ENCODE measurements at places on chromosomes 4 and X.
A peak's percentile ranks its signal among the peaks of the same experiment; 100 is the strongest.

- no peak for DNase-seq
Measured at GRCh38 chr4:84220990-84221389, 278.1 kb downstream of the NKX6-1 start.

- DNase-seq, result no peak
Measured at GRCh38 chr4:76767983-76768382, 130.0 kb downstream of the SOWAHB start.

- DNase-seq, result peak; percentile 28
Measured at GRCh38 chr4:162229670-162230069, 65.9 kb upstream of the FSTL5 start.

DNA sequence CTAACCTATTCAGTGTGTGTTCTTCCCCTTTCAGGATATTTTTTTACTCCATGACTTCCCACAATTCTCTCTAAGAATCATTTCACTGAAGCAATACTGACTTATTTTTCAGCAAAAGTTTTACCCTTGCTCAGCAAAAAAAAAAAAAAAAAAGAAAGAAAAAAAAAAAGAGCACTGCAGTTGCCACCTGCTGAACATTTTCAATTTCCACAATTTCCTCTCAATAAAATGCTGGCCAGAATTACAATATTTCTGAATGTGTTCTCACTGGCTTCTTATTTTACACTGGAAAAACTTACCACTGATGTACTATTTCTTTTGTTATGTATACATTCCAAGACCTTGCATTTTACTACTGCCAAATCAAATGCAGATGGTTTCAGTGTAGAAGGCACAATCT lies 210.4 kb downstream of the PAPSS1 start:
- DNase-seq, result no peak

DNA sequence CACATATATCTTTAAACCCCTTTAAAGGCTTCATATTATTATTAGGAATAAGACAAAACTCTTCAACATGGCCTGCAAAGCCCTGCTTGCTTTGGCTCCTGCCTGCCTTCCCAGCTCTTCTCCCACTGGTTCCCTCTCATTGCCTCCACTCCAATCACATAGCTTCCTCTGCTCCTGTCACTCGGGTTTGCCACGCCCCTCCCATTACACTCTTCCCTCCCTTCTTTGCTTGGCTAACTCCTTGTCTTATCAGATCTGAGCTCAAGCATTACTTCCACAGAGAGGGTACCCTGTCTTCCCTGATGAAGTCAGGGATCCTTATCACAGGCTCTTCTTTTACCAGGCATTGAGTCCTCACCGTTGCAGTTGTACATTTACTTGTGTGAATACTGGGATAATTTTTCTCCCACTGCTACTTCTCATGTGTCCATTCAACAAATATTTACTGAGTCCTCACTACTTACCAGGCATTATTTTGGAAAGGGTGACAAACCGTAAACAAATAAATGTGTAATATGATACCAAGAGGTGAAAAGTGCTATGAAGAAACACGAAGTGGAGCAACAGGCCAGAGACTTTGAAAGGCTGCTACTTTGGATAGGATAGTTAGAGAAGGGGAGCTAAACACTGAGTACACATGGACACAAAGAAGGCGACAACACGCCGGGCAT lies 3.2 kb upstream of the VGLL1 start:
- DNase-seq, result no peak

GRCh38 chr4:147596981-147597380 lies 20.2 kb upstream of the TMEM184C start:
- DNase-seq, result peak; percentile 81

- no peak for DNase-seq
Measured at GRCh38 chr4:47837094-47837907, 566 bp downstream of the CORIN start.

- DNase-seq, result no peak
Measured at GRCh38 chr4:54006755-54007154, 57.6 kb downstream of the CHIC2 start.

DNA sequence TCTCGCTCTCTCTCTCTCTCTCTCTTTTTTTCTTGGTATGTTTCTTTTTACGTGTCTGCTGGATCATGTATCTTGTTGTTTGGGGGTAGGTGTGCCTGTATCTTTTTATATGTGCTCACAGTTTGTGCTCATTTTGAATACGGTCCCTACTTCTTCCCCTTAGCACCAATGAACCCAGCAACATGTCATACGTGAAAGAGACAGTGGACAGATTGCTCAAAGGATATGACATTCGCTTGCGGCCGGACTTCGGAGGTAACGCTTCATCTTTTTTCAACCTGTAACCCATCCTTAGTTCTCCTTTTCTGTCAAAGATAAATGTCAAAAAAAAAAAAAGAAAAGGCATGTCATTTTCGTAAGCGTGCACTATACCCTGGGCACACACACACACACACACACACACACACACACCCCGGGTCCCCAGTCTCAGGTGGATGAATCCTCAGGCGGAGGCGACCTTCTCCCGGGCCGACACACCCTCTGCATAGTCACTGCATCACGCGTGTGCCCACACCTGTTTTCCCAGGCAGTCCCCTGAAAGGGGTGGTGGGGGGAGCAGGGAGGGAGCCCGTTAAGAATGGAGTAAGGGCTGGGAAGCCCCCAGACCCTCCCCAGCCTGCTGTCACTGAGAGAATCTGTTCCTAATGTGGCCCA lies 511 bp downstream of the GABRB1 start:
- DNase-seq, result no peak

DNA sequence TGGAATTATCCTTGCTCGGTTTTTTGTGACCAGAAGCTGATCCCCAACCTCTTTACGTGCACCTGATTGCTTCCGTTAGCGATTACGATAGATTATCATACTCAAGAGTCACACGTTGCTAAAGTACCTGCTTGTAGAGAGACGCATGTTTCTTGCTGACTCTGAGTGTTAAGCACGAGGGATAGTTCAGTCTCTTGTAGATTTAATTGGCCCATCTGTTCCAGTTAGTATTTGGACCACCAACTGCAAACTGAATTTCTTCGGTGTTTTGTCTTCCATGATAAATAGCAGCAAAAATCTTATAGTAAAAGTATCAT lies 516 bp upstream of the COX18 start:
- no peak for DNase-seq

DNA sequence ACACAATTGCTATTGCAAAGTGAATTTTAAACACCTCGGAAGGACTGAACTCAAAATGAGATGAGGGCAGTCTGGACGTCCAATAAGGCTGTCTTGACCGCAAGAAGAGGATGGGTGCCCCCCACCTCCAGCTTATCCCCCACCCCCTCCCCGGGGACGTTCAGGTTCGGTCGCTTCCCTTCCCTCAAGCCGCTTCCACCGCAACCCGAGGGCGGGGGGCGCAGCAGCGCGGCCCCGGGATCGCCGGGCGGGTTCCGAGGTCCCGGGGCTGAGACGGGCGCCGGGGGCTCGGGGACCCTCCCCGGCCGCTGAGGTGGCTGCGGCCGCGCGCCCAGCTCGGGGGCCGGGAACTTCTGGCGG lies 480 bp downstream of the USP46 start:
- DNase-seq, result no peak

DNA sequence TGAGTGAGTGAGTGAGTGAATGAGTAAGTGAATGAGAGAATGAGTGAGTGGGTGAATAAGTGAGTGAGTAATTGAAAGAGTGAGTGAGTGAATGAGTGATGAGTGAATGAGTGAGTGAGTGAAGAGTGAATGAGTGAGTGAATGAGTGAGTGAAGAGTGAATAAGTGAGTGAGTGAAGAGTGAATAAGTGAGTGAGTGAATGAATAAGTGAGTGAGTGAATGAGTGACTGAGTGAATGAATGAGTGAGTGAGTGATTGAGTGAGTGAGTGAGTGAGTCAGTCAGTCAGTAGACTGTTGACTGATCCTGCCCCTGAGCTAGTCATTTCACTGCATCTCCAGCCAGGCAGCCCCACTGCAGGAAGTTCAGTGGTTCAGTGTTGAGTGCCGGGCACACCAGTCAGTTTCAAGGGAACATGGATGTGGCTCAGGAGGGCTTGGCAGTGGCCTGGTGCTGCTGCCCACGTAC lies 228.4 kb upstream of the PSAPL1 start:
- no peak for DNase-seq

- DNase-seq, result peak; percentile 3
Measured at GRCh38 chrX:114344756-114345349, 239.0 kb upstream of the HTR2C start.

DNA sequence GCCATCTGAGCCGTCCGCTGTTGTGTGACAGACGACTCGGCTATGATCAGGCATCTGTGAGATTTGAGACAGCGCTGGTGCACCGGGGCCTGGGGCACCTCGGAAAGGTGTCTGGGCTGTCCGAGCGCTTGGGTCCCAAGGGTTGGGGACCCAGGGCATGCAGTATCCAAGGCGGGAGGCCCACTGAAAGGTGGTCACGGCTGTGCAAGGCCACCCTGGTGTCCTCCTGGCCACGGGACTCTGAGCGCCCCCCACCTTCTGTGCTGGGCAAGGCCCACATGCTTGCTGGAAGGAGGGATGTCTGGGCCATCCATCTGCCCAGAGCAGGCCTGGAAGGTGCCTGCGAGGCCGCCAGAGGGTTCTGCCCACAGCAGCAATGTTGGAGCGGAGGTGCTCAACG lies 19.9 kb downstream of the TACC3 start:
- DNase-seq, result no peak

DNA sequence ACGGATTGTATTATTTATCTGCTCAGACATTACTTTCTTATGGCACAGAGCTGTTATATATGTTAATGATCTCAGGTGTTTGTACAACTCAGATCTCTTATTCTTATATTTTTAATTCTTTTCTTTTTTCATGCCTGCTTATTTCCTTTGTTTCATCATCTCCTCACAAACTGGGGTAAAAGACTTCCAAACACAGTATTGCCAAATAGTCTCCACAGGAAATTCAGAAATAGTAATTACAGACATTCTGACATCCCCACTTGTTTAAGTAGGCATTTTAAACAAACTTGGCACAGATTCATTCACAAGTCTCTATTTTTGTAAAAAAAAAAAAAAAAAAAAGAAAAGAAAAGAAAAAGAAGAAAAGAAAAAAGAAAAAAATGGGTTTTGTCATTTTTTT lies 129.7 kb upstream of the USP38 start:
- DNase-seq, result no peak

GRCh38 chr4:151315212-151315886 lies 10.1 kb downstream of the SH3D19 start:
- peak; percentile 18 for DNase-seq

GRCh38 chr4:138185859-138186645 lies 56.1 kb downstream of the SLC7A11 start:
- no peak for DNase-seq

GRCh38 chr4:1226144-1226481 lies 22.8 kb downstream of the CTBP1 start:
- DNase-seq, result no peak

- peak; percentile 87 for DNase-seq
Measured at GRCh38 chrX:67614423-67614822, 70.6 kb downstream of the AR start.

GRCh38 chr4:153541456-153542096 lies 75.4 kb downstream of the TMEM131L start:
- DNase-seq, result peak; percentile 85

- no peak for DNase-seq
Measured at GRCh38 chrX:41314204-41314603, 19.8 kb upstream of the DDX3X start.
